ENCODE measurements at places on chromosomes 1 and 21. TPM values are rescaled to one million over a fixed set of nuclear protein-coding genes. Genes with fewer than 3 reads are reported as not detected.

- DNase-seq = no peak
These were observed 156.0 kb downstream of the COL24A1 start for GRCh38 chr1:86000601-86001000.

DNA sequence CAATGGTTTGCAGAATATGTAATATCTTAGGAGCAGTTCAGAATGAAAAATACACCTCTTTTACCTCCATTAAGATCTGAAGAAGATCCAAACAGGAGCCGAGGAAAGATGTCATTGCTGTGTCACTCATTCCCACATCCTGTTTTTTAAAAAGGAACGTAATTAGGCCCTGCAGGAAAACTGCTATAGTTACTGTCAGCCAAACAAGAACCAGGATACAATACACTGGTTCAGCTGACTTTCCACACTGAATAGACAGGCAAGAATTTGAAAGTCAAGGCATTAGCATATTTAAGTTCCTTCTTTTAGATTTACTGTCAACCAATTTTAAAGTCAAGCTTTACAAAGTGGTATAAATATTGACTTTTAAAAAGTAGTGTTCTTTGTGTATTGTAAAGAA, 63.8 kb downstream of the IARS2 start:
- no peak for DNase-seq

DNA sequence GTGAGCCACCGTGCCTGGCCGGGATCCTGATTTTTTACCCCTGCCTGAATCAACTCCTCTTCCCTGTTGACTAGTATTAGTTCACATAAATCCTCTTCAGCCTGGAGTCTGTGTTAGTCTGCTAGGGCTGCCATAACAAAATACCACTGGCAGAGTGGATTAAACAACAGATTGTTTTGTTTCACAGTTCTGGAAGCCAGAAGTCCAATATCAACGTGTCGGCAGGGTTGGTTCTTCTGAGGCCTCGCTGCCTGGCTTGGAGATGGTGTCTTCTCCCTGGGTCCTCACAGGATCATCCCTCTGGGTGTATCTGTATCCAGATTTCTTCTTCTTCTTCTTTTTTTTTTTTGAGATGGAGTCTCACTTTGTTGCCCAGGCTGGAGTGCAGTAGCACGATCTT, 18.2 kb downstream of the DOP1B start:
- DNase-seq = no peak

The PALMD gene
- 6.1 TPM for total RNA-seq

GRCh38 chr1:100353988-100354387, 1.7 kb downstream of the CDC14A start:
- no peak for DNase-seq

DNA sequence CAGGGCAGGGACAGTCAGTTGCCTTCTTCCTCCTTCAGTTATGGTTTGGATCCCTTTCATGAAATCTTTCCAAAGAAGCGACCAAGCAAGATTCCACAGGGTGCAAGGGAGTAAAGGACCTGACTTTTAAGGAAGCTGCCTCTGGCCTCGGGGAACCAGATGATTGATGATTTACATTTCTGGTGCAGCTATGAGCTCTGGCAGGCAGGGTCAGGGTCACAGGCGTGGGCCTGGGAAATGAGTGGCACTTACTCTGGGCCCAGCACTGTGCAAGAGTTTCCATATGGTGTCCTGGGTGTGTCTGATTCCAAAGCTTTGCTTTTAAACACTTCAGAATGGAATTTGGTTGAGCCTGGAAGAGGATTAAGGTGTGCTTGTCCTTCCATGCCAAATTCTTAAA, 7.2 kb upstream of the CRABP2 start:
- DNase-seq = no peak

The ACTN2 gene
- total RNA-seq = 4.0 TPM

DNA sequence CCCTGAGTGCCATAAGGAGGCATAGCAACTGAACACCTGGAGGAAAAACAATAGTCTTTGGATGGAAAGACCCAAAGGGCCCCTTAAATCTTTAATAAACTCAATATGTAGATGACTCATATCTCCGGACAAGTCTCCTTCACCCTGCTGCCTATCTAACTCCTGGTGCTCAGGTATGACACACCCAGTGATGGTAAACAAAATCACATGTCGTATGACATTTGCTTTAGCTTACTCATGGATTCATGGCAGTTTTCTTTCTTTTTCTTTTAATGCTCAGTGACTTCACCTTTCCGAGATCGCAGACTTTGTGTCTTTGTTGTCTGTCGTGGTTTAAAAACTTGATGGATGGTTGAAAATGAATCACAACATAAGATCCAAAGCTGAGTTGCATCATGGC, 208.5 kb upstream of the PROX1 start:
- DNase-seq = no peak

The OR2L13 gene
- total RNA-seq = 2.6 TPM

The FOXO6 gene
- total RNA-seq = 1.3 TPM

DNA sequence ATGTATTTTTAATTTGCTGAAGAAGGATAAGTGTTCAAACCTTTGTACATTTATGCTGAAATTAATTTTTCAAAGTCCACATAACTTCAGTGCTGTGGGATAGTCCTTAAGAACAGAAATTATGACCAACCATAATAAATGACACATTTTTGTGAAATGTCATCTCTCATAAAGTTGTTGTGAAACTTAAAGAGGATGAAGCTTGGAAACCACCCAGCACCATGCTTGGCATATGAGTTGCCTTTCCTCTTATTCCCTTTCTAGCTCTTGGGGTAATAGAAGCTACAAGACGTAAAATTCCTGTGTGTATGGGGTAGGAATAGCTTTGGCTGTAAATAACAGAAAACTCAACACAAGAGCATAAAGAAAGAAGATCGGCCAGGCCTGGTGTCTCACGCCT, 18.9 kb upstream of the USP24 start:
- DNase-seq = no peak

The SLAMF6 gene
- total RNA-seq = not detected

DNA sequence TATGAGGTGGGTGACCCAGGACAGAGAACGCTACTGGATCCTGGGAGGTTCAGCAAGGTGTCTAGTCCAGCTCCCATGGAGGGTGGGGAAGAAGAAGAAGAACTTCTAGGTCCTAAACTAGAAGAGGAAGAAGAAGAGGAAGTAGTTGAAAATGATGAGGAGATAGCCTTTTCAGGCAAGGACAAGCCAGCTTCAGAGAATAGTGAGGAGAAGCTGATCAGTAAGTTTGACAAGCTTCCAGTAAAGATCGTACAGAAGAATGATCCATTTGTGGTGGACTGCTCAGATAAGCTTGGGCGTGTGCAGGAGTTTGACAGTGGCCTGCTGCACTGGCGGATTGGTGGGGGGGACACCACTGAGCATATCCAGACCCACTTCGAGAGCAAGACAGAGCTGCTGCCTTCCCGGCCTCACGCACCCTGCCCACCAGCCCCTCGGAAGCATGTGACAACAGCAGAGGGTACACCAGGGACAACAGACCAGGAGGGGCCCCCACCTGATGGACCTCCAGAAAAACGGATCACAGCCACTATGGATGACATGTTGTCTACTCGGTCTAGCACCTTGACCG, 8.6 kb upstream of the PIGV start:
- no peak for DNase-seq

GRCh38 chr1:100039591-100039990, 69.8 kb downstream of the SLC35A3 start:
- no peak for DNase-seq

- DNase-seq = no peak
These were observed 31.7 kb downstream of the GPATCH2 start for GRCh38 chr1:217599154-217599553.

The EFNA3 gene
- 7.3 TPM for total RNA-seq
